ENCODE measurements at places on chromosomes 7 and 10. TPM values are rescaled to one million over a fixed set of nuclear protein-coding genes. Genes with fewer than 3 reads are reported as not detected.

DNA sequence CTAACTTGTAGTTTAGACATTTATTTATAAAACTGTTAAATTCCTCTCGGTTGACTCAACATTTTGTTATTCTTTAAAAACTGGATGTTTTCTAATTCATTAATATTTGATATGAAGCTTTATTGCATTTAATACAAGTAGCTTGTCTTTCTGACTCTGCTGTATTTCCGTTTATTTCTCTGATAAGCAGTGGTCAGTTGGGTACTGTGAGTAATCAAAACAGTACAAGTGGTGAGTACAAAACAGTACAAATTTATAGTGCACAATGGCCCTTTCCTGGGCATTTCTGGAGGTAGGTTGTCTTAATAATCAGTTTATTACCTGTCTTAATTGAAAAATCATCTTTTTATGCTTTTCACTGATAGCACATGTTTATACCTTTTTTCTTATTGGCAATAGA lies 182.7 kb downstream of the CCSER2 start:
- no peak for DNase-seq

DNA sequence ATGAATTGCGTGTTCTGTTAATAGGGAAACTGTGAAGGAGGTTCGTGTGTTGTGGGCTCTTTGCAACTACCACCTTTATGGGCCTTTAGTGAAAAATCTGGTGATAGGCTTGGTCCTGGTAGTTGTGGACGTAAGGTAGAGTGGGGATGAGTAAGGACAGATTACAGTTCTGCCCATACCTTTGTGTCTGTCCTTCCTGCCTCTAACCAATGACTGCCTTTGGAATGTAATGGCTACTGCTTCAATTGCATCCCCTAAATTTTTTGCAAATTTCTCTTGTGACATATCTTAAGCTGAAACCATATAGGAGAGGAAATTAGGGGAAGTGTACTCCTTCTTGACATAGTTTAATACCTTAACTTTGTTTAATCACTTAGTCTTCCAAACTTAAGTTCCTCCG lies 82.3 kb downstream of the ADK start:
- no peak for DNase-seq

DNA sequence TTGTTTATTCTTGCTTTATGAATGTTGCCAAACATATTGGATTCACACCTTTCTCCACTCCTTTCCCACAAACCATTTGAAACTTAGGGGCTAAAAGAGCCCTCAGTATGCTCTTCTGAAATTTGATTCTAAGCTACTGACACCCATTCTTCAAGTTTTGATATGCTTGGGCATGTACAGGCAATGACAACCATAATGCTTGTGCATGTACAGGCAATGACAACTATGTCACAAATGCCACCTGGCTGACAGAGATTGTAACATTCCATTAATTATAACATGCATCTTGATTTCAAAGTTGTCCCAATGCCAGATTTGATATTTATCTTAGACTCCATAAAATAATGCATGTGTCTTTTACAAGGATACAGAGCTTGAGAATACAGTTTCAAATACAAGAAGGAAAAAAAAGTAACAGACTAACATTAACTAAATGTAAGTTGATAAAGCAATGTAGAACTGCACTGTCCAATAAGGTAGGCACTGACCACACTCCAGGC lies 17.5 kb upstream of the CDK1 start:
- no peak for DNase-seq

GRCh38 chr10:14873090-14873760 lies 5.4 kb upstream of the SUV39H2 start:
- DNase-seq = no peak

DNA sequence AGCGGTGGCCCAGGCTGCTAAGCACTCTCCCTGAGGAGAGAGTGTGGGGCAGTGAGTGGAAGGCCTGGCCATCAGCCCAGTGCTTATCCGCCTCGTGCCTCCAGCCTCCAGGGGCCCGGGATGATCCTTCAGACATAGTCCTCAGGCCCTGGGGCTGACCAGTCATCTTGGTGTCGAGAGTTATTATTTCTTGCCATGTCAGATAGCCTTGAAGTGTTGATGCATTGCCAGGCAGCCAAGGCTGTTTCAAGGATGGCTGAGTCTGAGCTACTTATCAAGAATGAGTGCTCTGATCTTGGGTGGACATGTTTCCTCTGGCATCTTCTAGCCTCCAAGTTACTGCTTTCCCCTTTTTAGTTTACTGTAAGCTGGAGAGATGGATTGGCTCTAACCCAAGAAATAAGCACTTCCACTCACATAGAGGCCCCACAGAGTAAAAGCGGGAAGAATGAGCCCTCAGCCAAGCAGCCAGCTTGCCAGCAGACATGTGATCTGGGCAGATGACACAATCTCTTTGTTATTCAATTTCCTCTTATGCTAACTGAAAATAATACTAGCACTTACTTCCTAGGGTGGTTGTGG lies 136.5 kb upstream of the NAMPT start:
- DNase-seq = peak; percentile 81

DNA sequence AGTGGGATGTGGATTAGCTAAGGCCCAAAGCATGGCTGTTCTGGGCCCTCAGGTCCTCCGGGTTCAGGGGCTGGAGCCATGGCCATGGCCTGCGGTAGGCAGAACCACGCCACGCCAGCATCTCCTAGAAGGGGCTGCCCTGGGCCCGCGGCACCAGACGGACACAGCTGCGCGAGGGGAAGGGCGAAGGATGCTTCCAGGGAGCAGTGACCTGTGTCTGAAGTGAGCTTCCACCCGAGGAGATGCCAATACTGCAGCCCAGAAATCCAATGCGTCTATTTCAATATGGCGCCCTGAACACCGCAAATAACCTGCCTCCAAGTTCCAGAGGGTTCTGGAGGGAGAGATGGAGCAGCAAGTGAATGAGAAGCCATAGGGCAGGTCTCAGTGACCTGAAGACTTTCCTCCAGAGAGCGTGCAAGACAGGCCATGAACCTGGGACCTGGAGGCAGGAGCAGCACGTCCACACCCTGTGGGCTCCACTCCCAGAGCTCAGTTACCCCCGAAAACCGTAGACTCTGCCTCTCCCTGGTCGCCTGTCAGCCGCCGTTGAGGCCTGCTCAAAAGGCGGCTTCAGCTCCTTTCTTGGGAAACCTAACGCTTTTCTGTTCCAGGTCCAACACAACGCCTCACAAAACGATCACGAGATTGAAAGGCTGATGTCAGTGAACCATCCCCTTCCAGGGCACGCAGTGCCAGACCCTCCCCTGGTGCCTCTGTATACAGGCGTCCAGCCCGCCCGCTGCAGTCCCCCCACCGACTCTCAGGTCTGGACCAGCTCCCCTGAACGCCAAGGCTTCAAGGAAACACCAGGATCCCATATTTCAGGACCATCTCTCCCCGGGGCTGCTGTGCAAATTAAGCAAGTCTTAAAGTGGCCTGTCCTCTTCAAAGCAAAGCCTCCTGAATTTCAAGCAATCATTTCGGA lies 37.4 kb downstream of the AMZ1 start:
- peak; percentile 8 for DNase-seq

- no peak for DNase-seq
These were observed 36.7 kb upstream of the SLIT1 start for GRCh38 chr10:97222326-97222961.

GRCh38 chr10:30987463-30987862 lies 44.2 kb downstream of the ZNF438 start:
- DNase-seq = no peak

DNA sequence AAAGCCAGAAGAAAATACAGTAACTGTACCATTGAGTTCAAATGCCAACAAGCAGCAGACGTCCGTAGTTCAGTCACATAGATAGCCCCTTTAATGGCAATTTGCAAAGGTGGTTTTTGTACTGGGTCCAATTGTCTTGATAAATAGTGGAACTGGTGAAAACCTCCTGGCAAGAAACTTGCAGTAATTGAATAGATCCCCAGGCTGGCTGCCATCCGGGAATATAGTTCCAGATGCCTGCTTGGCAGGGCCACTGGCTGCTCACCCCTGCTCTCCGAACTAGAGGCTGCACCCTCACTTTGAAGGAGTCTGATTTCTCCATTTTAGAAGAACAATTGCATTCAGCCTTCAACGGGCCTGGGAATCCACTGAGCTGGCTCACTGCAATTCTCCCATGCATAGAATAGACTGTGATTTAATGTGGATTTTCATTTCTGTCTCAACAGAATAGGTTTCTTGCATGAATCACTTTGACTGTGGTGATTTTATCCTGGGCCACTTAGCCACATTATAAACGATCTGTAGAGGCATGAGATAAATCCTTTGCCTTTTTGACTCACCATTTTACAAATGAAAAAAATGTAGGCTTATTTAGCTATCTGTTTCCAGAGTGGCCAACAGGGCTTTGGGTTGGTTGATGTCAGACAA lies 35.9 kb upstream of the ELMO1 start:
- no peak for DNase-seq

GRCh38 chr7:42095791-42096190 lies 141.2 kb downstream of the GLI3 start:
- no peak for DNase-seq

DNA sequence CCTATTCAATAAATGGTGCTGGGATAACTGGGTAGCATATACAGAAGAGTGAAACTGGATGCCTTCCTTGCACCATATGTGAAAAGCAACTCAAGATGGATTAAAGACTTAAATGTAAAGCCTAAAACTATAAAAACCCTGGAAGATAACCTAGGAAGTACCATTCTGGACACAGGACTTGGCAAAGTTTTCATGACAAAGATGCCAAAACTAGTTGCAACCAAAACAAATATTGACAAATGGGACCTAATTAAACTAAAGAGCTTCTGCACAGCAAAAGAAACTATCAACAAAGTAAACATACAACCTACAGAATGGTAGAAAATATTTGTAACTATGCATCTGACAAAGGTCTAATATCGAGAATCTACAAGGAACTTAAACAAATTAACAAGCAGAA lies 129.1 kb upstream of the CTBP2 start:
- no peak for DNase-seq

- DNase-seq = no peak
These were observed 260.6 kb downstream of the CCSER2 start for GRCh38 chr10:84588971-84589370.

GRCh38 chr7:39587393-39587792 lies 21.2 kb downstream of the YAE1 start:
- no peak for DNase-seq

DNA sequence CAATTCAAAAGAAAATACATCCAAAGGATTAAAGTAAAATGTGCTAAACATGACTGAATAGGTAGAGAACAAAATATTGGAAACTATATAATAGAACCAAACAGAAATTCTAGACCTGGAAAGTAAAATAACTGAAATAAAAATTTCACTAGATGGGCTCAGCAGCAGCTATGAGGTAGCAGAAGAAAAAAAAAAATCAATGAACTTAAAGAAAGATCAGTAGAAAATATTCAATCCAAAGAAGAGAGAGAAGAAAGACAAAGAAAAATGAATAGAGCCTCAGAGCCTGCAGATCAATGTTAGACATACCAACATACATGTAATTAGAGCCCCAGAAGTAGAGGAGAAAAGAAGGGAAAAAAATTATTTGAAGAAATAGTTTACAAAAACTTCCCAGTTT lies 129.6 kb upstream of the RNF32 start:
- no peak for DNase-seq

- no peak for DNase-seq
These were observed 292.1 kb downstream of the BBS9 start for GRCh38 chr7:33421429-33421828.

GRCh38 chr10:123573236-123574108 lies 92.7 kb upstream of the GPR26 start:
- peak; percentile 21 for DNase-seq

DNA sequence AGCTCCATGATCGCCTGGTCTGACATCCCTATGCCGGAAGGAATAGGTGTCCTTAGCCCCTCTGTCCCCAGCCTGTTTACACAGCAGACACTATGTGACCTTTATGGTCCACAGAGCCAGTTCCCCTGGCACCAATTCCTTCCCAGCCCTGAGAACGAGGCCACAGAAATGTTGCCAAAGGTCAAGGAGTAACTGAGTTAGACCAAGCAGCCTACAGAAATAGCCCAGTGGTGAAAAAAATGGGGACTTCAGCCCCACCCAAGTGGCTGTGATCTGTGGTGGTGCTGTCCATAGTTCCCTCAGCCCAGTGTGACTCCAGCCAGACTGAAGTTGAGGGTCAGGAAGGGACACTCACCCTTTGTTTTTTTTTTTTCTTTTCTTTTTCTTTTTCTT lies 2.5 kb downstream of the PGAM2 start:
- peak; percentile 23 for DNase-seq

- DNase-seq = no peak
These were observed 11.1 kb upstream of the GGCT start for GRCh38 chr7:30515761-30516160.

- no peak for DNase-seq
These were observed 5.8 kb downstream of the LIPA start for GRCh38 chr10:89245802-89246201.

DNA sequence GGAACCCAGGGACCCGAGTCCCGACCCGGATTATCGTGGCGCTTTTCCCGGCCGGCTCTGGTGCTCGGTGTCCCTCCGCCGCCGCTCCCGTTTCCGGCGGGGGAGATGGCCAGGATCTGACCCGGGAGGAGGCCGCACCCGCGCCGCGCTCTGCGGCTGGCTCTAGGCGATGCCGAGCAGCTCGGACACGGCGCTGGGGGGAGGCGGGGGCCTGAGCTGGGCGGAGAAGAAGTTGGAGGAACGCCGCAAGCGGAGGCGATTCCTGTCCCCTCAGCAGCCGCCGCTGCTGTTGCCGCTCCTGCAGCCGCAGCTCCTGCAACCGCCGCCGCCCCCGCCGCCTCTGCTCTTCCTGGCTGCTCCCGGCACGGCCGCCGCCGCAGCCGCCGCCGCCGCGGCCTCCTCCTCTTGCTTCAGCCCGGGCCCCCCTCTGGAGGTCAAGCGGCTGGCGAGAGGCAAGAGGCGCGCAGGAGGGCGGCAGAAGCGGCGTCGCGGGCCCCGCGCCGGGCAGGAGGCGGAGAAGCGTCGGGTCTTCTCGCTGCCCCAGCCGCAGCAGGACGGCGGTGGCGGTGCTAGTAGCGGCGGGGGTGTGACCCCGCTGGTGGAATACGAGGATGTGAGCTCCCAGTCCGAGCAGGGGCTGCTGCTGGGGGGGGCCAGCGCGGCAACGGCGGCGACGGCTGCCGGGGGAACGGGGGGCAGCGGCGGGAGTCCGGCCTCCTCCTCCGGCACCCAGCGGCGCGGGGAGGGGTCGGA lies 593 bp downstream of the CDK13 start:
- DNase-seq = peak; percentile 61

GRCh38 chr7:77262316-77262715 lies 62.7 kb upstream of the FGL2 start:
- no peak for DNase-seq

FBXL13 gene
- total RNA-seq = 0.36 TPM

EVX1 gene
- total RNA-seq = not detected

HECW1 gene
- total RNA-seq = not detected

CALML3 gene
- total RNA-seq = not detected

NPC1L1 gene
- 0.19 TPM for total RNA-seq

NPY4R gene
- not detected for total RNA-seq

PDE6C gene
- total RNA-seq = not detected

CPED1 gene
- total RNA-seq = 33.8 TPM

DNA2 gene
- 2.1 TPM for total RNA-seq

CHST12 gene
- total RNA-seq = 15.3 TPM

MAGI2 gene
- 4.5 TPM for total RNA-seq

GBX1 gene
- 1.9 TPM for total RNA-seq

HOXA13 gene
- total RNA-seq = not detected

All from left ventricle myocardium inferior (tissue), 1 donor.